ENCODE measurements at places on chromosomes 3 and 15.
A peak's percentile ranks its signal among the peaks of the same experiment; 100 is the strongest.

- peak; percentile 20 for DNase-seq
Observed at GRCh38 chr3:69823743-69824142, 84.5 kb downstream of the MITF start.

- DNase-seq = no peak
Observed at GRCh38 chr15:54540721-54541120, 562.5 kb downstream of the UNC13C start.

DNA sequence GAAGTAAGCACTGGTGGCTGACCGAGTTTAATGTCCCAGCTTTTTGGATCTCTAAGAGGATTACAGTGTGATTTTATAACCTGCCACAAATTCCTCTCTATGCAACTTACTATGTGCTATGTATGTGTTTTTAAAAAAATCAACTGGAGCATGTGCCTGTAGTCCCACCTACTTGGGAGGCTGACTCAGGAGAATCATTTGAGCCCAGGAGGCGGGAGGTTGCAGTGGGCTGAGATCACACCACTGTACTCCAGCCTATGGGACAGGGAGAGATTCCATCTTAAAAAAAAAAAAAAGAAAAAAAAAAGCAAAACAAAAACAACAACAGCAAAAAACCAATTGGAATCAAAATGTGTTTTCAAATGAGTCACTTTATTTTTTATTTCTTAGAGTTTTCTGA, 29.6 kb downstream of the DUT start:
- peak; percentile 59 for DNase-seq

DNA sequence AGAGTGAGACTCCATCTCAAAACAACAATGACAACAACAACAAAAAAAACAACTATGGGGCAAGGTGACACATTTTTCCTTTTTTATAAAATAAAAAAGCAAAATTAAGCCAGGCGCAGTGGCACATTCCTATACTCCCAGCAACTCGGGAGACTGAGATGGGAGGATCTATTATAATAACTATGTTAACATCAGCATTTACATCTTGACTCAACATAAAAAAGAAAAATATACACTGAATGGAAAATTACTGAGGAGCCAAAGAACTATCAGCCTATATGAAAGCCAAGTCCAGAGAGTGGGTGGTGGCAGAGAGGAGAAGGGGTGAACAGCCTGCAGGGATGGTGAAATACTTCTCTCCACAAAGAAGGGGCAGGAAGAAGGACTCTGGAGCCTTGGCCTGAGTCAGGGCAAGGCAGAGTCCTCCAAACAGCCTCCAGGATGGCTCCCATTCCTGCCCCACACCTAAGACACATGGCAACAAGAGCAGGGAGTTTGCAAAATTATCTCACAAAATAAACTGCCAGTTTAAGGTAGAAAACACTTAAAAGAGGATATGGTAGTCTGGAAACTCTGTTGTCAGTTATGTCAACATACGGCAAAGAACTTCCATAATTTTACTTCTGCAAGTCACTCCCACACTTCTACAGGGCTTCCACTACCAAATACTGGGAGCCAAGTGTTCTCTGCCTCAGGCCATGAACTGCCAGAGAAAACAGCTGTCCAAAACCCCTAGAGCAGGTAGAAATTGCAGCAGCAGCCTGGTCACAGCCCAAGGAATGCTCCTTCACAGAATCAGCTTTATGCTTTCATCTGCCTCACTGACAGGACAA, 25.9 kb downstream of the HSPBAP1 start:
- DNase-seq = no peak

DNA sequence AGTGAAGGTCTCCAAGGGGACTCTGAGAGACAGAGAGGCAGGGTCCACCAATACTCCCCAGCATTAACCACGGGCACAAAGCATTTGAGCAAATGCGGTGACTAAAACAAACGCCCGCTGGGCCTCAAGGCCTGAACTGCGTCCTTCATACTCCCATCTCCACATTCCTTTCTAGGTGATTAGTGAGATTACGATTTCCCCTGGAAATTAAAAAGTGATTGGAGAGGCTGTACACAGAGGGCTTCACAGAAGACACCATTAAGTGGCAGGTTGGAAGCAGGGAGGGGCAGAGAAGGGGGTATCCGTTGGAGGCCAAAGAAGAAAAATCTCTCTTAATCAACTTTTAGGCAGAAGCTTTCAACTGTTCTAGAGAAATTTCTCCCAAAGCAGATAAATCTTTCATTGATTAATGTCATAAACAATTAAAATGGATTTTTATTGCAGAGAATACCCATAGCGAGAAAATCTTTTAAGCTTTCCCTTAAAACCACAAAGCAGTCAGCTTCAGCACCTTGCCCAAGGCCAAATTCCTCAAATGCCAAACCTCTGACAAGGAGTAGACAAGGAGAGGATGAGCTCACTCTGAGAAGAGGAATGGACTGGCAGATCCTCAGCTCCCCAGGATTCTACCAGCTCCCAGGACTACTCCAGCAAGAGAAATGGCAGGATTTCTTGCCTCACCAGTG, 38.2 kb downstream of the MB21D2 start:
- DNase-seq = peak; percentile 99

DNA sequence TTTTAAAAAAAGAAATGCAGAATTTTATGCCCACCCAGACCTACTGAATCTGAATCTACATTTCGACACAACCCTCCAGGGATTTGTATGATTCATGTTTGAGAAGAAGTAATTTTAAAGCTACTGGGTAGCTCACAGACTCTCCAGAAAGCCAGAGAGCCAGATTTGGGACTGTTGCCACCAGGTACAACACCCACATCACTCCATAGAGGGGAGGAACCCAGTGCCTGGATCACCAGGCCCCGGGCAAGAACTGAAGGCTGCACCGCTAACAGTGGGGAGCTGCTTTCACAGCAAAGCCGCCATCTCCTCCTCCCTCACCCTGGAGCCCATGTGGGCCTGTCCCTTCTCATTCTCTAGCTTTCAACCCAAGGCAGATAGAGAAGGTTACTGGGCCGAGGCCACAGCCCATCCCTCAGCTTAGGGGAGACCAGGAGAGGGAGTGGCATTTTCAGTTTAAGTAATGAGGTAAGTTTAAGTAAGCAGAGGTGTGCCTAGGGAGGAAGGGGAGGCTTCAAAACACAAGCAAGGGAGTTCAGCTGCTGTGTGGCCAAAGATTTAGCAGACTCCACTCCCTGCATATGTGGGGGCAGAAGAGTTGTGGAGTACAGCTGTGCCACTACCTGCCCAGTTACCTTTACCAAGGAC, 109.8 kb downstream of the IL12A start:
- peak; percentile 46 for DNase-seq

GRCh38 chr3:45553469-45553974, 41.0 kb upstream of the LIMD1 start:
- DNase-seq = peak; percentile 42

- no peak for DNase-seq
Observed at GRCh38 chr3:61522060-61522459, 39.3 kb upstream of the PTPRG start.

- peak; percentile 56 for DNase-seq
Observed at GRCh38 chr3:20573175-20573574, 387.2 kb upstream of the SGO1 start.

- no peak for DNase-seq
Observed at GRCh38 chr3:196108075-196108743, 26.3 kb upstream of the TFRC start.

DNA sequence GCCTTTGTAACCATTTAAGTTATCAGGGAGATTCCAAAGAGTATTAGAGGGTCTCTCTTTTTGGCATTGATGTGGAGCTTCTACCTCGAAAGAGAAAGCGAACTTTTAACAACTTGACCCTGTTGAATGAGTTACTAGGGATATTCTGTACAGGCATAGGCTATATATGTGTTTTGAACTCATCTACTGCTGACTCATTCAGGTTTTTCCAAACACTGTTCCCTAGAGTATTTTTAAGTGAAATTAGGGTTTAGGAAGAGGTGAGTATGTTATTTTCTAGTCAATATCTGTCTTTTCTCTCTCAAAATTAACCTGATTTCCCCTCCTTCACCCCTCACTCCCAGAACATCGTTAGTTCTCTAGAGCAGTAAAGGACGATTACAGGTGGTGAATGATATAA, 228.1 kb upstream of the C2CD4B start:
- no peak for DNase-seq

DNA sequence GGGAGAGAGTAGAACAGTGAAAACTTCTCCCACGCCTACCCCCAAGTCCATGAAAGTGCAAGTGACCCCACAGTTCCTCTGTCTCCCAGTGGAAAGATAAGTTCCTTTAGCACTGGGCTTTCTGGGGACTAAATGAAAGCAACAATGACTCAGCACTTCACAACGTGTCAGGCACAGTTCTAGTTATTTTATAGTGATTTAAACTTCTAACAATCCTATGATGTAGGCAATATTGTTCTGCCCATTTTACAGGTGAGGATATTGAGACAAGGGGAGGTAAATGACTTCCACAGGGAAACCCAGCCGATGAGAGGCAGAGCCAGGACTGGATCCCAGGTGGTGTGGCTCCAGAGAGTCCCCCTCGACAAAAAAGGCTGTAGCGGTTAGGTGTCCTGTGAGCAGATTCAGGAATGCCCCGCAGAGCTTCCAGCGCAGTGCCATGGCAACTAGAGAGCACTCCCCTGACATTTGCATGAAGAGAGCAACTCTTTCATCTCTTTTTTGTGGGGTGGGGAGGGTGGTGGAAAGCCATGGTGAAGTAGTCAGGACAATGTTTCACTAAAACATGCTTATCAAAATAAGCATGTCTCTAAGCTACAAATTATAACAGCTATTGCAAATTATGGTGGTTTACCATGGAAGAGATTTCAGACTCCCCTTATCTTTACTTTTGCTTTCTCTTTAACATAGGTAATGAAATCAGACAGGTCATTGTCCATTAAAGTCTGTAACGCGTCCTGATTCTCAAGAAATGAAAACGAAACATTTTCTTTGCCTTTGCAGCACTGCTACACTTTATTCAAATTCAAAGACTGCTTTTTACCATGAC, 62.1 kb downstream of the NR2F2 start:
- DNase-seq = no peak

DNA sequence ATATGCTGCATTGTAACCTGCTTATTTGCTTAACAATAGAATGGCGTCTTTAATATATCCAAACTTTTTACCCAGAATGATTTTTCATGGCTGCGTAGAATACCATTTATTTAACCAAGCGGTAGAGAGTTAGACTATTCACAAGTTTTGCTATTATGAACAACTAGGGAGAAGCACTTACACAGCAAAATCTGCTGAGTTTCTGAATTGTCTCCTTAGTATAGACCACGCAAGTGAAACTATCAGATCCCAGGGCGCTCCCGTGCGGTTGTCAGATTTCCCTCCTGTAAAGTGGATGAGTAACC, 12.6 kb upstream of the ADPGK start:
- DNase-seq = peak; percentile 27

DNA sequence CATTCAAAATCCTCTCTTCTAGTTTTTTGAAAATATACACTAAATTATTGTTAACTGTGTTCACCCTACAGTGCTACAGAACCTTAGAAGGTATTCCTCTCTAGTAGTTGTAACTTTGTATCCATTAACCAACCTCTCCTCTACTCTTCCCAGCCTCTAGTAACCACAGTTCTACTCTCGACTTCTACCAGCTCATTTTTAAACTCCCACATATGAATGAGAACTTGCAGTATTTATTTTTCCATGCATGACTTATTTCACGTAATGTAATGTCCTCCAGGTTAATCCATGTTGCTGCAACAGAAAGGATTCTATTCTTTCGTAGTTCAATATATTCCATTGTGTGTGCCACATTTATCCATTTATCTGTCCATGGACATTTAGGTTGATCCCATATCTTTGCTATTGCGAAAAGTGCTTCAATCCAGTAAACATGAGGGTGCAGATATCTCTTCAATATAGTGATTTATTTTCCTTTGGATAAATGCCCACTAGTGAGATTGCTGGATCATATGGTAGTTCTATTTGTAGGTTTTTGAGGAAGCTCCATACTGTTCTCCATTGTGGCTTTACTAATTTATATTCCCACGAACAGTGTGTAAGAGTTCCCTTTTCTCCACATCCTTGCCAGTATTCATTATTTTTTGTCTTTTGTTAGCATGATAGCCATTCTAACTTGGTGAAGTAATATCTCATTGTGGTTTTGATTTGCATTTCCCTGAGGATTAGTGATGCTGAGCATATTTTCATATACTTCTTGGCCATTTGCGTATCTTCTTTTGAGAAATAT, 113.7 kb upstream of the SMAD3 start:
- DNase-seq = peak; percentile 73

DNA sequence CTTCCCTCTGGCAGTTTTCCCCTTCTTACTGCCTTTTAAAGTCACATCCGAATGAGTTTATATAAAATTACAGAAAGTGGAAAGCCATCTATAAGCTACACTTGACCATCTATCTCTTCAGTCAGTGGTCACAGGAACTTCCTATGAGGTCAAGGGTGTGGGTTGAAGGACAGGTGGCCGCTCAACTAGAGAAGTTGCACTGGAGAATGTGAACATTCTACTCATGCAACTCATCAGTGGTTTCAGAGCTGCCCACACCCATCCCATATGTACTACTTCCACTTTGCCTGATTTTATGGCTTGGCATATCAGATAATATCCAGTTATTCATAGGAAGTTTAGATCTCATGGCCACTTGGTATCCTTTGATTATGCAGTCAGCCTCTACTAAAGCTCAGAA, 57.4 kb upstream of the TMEM158 start:
- DNase-seq = no peak

GRCh38 chr3:84717894-84718293, 240.9 kb upstream of the CADM2 start:
- no peak for DNase-seq

GRCh38 chr15:76905013-76905839, at the start of gene SCAPER:
Gene SCAPER (minus strand): TSS chr15:76905340. CDS start chr15:76883817, 21,523 bp downstream.
- DNase-seq = peak; percentile 87

GRCh38 chr3:81255463-81255862, 506.0 kb downstream of the GBE1 start:
- DNase-seq = no peak

GRCh38 chr3:154548341-154548740, 118.4 kb upstream of the GPR149 start:
- DNase-seq = no peak

DNA sequence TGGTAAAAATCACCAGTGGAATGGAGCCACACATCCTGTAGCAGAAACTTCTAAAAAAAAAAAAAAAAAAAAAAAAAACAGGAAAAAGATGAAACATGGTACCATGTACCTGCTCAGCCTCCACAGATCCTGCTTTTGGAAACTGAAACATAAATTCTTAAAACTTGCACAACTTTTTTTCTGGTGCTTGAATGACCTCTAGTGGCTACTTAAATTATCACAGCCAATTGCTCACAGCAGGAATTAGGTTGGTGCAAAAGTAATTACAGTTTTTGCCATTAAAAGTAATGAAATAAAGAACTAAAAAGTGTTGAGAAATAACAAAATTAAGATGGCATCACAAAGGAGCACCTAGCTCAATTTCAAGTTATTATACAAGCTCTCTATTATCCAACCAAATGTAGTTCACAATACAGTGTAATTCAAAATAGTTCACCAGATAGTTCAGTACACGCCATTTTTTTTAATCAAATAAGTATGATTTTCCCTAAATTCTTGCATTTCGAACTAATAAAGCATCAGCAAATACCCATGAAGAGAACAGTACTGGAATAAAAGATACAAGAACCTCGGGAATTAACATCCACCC, 80.6 kb downstream of the ULK4 start:
- DNase-seq = peak; percentile 40

Measured in fibroblast of skin of right quadriceps (primary cell).